ENCODE measurements at places on chromosomes 2 and 18.

DNA sequence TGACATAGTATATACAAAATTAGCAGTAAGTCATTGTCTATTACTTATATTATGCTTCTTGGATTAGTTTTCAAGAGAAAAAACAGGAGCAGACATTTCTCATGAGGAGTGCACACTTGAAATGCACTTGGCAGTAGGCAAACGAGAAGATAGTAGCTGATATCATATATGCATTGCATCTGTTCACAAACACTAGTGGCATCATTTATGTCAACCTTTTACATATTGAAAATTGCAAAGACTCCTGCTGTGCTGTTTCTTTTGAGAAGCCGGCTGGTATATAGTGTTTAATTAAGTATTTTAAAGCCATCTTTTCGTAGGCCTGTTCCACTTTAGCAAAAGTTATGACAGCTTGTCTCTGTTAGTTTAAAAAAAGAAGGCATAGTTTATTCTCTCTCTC lies 58.4 kb upstream of the SLC8A1 start:
- no peak for DNase-seq

DNA sequence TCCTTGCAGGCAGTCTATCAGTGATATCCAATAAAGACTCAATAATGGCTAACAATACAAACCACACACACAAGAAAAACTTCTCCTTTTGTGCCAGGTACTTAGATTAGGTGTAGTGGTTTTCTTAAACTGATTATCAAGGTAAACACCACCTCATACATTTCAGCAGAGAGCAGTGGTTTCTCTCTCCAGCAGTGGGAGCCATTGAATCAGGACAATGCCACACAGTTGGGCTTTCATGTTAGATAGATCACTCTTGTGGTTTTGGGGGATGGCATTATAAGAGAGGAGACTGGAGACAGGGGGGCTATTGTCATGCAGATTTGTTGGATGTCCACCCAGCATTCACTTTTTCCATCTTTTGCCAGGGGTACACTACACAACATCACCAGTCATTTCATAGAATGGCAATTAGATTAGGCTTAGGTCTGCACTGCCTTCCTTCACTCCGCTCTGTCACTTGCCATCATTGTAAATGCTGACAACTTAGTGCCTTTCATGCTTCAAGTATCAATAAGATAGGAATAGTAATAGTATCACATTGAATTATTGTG lies 13.6 kb upstream of the IRS1 start:
- no peak for DNase-seq

- DNase-seq = no peak
Measured at GRCh38 chr2:218876562-218877219, 4.0 kb upstream of the WNT10A start.

- no peak for DNase-seq
Measured at GRCh38 chr2:170258382-170258781, 80.4 kb downstream of the MYO3B start.

DNA sequence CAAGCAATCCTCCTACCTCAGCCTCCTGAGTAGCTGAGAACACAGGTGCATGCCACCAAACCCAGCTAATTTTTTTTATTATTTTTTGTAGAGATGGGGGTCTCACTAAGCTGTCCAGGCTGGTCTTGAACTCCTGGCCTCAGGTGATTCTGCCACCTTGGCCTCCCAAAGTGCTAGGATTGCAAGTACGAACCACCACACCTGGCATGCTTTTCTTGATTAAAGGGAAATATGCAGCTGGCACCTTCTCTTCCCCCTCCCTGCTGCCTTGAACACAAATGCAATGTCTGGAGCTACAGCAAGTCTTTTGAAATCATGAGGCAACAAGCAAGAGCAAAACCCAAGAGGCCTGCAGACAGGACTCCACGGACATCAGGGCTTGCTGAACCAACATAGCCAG lies 26.8 kb upstream of the BIN1 start:
- DNase-seq = no peak

DNA sequence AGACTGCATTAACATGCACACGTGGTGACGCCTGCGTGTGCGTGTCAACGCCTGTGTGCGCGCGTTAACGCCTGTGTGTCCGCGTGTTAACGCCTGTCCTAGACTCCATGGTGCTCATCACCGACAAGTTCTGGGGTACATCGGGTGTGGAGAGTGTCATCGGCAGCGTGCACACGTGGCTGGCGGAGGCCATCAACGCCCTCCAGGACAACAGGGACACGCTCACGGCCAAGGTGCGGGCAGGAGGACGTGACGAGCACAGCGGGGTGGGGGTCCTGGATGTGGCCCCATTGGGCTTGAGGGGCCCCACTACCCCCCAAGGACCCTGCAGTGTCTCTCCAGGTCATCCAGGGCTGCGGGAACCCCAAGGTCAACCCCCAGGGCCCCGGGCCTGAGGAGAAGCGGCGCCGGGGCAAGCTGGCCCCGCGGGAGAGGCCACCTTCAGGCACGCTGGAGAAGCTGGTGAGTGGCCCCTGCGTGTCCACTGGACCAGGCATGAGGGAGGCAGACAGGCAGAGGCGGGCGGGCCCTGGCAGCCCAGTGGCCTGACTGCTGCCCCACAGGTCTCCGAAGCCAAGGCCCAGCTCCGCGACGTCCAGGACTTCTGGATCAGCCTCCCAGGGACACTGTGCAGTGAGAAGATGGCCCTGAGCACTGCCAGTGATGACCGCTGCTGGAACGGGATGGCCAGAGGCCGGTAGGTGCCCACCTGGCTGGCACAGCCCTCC lies 29.2 kb downstream of the GPC1 start:
- no peak for DNase-seq
